ENCODE measurements at places on chromosomes 5 and 9.

DNA sequence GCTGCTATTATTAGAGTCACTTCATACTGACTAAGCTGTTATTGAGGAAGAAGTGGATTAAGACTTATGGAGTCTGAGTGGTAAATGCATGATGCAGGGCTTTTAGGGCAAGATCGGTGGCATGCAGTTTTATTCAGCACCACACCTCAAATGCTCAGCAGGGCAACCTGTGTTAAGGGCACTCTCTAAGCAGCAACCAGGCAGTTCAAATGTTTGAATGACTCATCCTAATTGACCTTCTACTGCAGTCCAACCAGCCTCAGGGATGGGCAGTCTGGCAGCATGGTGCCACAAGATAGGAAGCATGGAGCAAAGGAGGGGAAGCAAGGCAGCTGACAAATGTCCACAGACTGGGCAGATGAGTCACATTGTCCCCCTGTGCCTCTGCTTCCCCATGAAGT lies 80.2 kb upstream of the MIER3 start:
- DNase-seq, result no peak

GRCh38 chr9:114031948-114032840 lies 45.9 kb downstream of the AMBP start:
- DNase-seq, result no peak

DNA sequence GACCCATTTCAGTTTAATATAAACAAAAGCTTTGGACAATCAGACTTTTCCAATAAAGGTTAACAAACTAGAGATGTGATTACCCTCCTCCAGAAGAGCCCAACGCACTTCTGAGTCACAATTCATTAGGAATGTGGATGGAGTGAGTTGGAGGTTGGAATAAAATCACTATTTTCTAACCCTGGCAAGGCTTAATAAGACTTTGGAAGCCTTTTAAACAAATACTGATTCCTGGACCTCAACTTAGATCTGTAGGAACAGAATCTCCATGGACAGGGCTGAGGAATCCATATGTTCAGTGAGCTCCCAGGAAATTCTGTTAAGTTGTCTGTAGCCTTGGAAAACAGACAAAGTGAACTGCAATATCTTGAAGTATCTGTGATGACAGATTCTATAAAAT lies 233.5 kb upstream of the ELL2 start:
- peak; percentile 68 for DNase-seq

DNA sequence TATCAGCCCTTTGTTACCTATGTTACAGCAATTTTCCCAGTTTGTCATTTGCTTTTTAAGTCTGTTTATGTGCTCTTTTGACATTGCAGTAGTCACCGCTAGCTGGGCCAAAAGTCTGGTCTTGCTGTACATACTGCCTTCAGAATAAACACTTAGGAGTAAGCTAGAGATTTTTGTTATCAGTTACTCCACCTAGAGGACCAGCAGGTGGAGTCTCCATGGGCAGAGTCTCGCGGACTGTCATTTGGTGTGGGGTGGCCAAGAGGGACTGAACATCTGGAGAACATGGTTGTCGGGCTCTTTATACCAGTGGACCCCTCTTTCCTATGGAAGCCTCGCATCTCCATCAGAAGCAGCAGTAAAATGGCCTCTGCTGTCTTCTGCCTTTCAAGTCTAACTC lies 10.8 kb upstream of the MGAT1 start:
- DNase-seq, result no peak

DNA sequence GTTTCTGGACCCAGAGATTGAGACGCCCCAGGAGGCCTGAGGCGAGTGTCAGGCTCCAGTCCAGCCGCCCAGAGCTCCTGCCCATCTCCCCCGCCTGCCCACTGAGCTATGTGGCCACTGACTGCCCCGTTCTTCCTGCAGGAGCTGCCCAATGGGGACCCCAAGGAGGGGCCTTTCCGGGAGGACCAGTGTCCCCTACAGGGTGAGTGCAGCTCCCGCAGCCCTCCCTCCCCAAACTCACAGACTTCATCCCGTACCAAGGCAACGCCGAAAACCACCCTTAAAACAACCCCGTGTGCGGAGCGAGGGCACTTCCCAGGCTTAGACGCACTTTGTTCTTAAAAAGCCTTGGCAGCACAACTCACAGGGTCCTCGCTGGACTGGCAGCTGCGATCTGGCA lies 23.4 kb downstream of the NKD2 start:
- no peak for DNase-seq

- DNase-seq, result peak; percentile 40
Observed at GRCh38 chr5:64923151-64923685, 154.5 kb downstream of the CWC27 start.

- DNase-seq, result no peak
Observed at GRCh38 chr5:114858665-114859437, 310.9 kb downstream of the TRIM36 start.

DNA sequence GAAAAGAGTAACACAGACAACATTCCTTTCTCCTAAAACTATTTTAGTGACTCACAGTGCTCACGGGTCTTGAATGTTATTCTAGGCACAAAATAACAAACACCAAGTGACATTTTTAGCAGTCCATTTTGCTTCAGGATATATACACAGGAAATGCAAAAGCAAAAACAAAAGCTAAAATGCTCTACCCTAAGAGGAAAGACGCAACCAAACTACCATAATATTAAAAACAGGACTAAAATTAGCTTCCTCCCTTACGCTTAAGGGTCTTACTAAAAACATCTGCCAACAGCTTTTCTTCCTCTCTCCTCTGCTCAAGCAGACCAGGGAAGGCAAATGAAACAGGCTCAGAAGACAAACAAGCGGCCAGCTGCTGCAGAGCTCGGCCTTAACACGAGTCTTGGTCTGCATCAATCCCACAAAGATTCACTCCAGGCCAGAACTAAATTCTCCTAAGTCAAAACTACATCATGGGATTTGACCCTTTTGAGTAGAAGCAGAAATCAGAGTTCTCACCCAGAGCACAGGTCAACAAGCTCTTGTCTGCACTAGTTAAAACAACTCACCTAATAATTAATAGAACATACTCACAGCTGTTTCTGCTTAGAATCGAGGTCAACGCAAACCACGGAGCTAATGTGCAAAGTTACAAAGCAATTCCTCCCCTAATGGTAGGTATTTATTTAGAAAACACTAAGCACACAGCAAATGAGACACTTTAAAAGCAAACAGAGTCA lies 62.3 kb downstream of the RAPGEF1 start:
- DNase-seq, result peak; percentile 77

- no peak for DNase-seq
Observed at GRCh38 chr9:95204710-95205109, 112.8 kb downstream of the FANCC start.

- DNase-seq, result peak; percentile 41
Observed at GRCh38 chr5:169717288-169717687, 80.2 kb downstream of the DOCK2 start.

DNA sequence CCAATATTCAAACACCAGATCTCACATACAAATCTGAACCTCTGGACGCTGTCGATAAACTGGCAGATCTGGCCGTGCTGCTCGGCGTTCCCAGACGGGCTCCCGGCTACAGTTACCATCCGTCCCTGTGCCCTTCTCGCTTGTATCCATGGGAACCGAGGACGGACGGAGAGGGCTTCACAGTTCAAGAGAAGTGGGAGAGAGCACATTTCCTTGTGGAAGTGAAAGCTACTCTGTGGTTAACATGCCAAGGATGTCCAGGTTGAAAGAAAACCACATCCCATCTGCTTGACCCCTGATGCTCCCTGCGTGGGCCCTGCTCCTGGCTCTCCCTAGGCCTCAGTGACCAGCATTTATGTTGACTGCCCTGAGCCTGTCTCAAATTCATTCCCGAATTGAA lies 6.3 kb upstream of the DBN1 start:
- peak; percentile 62 for DNase-seq

DNA sequence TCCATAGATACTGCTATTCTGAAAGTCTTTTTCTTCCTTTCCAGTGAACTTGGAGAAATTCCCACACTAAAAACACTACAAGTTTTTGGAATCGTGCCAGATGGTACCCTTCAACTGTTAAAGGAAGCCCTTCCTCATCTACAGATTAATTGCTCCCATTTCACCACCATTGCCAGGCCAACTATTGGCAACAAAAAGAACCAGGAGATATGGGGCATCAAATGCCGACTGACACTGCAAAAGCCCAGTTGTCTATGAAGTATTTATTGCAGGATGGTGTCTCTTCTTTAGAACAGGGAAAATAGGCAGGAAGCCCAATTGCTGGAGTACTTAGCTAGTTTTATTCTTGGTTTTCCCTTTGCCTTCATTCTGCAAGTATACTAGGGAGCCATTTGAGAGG lies 29.9 kb downstream of the SKP2 start:
- no peak for DNase-seq

DNA sequence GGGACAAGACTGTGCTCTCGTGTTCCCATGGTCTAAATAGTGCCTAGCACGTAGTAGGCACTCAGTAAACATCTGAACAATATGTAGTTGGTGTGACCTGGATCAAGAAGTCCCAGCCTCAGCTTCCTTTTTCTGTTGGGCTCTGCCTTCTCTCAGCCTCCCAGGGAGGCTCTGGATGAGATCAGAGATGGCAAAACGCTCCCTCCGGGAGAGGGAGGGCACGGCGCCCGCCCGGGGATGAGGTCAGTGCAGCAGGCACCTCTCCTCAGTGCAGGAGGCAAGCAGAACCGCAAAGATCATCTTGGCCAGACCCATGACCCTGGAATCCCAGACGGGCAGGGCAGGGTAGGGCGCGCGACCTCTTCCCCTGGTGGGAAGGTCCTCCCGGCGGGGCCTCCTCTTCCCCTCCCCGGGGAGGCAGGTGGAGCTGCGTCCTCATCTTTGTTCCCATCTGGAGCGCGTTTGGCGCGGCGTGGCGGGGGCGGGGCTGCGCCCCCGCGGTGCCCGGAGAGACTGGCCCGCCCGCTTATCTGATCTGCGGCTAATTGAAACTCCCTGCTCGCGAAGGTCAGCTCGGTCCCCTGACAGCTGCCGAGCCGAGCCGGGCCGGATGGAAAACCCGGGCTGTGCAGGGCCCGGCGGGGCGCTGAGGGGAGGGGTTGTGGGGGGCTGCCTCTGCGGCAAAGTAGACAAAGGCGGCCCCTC lies 60.9 kb downstream of the CXXC5 start:
- peak; percentile 76 for DNase-seq

DNA sequence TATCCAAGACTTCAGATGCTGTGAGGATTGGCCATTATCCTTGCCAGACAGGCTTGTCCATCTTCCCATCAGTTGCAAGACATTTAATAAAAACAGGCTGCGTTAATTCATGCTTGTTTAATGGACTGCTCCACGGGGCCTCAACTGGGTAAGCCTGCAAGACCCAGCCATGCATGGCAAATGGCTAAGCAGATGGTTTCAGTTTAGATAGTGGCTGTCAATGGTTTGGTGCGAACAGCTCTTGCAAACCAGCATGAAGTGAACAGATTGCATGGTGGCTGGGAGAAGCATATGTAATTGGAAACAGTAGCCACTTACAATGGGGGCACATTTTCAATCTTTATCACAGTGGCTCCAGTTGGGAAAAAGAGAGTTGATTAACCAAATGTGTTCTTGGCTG lies 628.2 kb upstream of the KLF4 start:
- DNase-seq, result no peak

DNA sequence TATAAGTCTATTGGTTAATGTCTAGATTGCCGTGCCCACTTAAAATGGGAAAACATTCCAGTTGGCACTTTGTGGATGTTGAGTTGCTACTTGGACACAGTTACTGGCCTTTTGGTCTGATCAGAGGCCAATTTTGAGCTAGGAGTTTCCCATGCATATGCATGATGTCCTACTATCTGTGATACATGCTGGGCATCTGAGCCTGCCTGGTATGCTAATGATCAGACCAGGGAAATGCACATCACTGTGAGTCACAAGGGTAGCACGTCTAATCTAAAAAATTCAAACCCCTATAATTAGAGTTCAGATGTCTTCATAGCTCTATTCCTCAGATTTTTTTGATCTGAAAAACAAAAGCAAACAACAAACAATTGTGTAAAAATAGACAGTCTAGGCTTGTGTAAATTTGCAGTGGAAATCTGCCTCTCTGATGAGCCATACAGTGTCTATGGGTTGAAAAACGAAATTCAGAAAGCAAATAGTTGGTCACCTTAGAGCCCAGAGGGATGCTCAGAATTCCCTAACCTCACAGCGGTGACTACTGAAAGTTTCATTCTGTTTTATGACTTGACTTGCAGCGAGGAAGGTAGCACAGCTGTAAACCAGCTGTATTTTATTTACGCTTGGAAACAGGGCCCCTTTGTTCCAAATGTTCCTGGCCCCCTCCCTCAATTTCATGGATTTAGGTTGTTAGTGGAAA lies 37.3 kb downstream of the PALM2AKAP2 start:
- DNase-seq, result no peak

GRCh38 chr5:141558150-141558549 lies 60.6 kb downstream of the DIAPH1 start:
- DNase-seq, result no peak

DNA sequence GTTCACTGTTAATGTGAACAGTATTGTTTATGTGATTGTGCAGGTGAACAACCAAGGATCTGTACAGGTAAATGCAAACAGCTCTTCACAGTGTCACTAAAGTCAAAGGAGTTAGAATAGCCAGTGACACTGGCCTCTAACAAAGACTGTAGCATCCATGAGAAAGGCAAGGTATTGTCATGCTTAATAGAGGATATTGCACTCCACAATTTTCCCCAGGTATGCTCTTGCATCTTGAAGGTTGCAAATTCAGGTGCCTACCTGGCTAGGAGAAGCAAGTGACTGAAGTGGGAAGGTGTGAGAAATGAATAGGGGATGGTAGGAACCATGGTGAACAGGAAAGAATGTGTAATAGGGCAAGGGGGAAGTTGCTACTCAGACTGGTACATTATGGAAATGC lies 101.2 kb upstream of the EFNA5 start:
- no peak for DNase-seq

DNA sequence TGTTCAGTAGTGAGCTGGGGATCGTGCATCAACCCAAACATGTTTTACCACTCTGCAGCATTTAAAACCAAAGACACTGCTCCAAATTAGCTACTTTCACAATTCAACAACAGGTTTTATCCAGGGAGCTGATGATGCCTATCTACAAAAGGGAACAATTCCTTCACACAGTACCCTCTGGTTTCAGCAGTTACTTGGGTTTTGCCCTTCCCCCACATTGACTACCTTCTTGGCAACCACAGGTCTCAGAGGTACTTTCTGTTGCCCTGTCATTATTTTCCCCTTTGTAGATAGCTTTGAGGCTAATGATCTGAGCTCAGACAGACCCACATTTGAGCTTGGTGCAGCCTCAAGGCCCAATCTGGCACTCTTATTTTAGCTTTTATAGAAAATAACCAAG lies 96.1 kb downstream of the WDR41 start:
- DNase-seq, result no peak

- peak; percentile 11 for DNase-seq
Observed at GRCh38 chr5:27701931-27702903, 663.8 kb upstream of the CDH9 start.

DNA sequence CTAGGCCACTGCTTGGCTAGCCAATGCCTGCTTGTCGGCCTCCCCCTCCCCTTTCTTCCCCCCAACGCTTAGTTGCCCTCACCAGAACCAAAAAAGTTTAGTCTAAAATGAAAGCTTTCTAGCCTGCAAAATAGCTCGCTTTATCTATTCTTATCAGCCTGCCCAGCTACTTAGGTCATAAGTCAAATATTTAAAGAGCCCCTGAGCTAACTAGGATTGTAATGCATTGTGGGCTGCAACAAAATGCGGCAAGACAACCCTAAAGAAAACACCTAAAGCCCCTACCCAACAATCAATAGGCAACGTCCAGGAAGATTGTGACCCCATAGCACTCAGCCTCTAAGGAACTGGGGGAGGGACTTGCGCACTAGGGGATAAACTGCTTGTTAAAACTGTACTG lies 38.6 kb upstream of the PCSK5 start:
- no peak for DNase-seq

- DNase-seq, result no peak
Observed at GRCh38 chr5:52987711-52988331, 1.3 kb upstream of the ITGA2 start.

GRCh38 chr5:63820577-63820976 lies 141.7 kb downstream of the HTR1A start:
- DNase-seq, result no peak
